Central memory CD4-positive, alpha-beta T cell (primary cell): ENCODE measurements at places on chromosomes 7 and 10.

GRCh38 chr7:2886900-2887299, 42.8 kb upstream of the GNA12 start:
- peak; percentile 40 for DNase-seq

DNA sequence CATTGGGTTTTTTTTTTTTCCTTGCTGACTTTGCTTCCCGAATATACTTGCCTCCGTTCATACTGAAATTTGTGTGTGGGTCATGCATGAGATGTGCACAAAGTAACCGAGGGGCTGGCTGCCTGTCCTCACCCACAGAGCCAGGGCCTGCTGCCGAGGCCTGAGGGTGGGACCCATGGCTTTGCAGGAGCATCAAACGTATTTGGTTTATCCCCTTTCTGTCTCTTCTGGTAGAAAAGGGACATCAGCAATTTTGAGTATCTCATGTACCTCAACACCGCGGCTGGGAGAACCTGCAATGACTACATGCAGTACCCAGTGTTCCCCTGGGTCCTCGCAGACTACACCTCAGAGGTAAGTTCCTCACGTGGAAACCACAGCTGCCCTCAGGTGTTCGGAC, 3.5 kb upstream of the LRRC18 start:
- DNase-seq, result no peak

- DNase-seq, result no peak
Observed at GRCh38 chr7:18293759-18294158, 201.8 kb upstream of the HDAC9 start.

- DNase-seq, result no peak
Observed at GRCh38 chr10:91598211-91598977, 34.5 kb downstream of the PPP1R3C start.

DNA sequence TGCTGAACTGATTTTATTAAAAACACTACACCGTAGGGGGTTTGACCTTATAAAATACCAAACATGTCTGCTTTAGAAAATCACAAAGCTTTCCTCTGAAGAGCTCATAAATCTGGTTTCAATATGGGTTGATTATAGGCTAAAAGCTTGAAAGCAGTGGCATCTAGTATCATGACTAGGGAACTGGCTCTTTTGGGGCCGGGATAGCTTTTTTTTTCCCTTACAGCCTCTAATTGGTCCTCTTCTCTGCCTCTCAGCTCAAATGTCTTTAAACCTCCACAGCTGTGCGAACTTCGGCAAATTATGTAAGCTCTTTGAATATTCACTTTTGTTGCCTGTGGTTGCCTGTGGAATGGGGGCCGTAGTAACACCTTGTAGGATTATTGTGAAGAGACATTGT, 8.4 kb downstream of the BAMBI start:
- DNase-seq, result no peak

DNA sequence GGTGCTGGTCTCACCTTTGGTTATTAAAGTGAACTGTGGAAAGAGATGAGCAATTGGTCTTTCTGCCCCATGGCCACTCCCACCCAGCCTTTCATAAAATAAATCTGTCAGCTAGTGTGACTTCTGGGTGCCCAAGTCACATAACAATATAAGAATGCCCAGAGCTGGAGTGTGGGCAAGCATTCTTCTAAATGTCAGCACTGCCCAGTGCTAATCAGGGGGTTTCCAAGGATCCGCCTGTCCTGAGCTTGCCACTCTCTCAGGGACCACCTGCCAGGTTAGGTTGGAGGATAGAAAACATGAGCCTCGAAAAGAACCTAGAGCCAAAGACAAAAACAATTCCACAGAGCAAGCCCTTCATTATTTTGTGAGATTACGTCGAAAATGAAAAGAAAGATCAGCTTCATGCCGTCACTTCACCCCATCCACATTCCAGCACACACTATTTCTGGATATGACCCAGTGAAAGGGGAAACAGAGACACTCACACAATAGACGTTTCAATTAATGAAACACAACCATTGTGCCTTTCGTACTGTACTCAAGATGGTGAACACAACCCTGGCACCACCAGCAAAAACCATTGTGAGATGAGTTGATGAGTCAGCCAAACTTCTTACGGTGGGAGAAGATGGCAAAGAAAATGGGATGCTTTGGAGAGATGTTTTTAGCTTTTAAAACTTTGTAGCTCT, 30.8 kb downstream of the SCRN1 start:
- DNase-seq, result no peak

DNA sequence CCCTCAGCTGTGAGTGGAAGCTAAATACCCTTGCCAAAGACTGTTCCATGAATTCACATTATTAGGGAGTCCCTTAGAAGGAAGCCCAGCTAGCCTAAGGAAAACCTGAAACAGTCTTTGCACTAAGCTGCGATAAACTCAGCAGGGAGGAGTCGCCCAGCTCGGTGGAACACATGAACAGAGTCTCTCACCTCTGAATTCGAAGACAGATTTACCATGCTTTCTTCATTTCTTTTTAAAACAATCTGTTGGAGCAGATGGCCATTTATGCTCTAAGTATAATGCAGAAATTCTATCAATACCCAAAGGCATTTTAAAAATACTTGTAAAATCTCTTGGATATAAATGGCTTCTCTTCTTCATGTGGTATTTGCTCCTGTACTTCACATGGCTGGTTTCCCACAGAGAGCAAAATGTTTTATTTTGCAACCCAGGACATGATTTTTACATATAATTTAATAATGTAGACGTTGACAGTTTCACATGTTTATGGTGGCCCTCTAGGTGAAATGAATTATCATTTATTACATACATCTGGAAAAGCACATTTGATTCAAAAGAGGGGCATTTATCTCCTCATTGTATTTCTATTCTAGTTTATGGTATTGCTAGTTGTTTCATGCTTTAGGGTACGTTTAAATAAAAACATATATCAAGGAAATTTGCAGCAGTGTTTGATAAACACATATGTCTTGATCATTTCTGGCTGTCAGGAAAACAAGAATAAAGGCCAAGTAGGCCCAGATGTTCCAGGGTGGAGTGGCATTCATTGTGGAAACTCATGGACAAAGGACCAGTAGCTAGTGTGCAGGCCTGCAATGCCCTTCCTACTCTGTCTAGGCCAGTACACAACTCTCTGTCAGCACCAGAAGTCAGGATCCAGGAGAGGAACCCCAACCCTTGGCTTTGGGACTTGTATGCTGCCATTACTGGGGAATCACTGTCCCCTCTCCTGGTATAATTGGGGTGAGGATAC, 52.2 kb downstream of the LRGUK start:
- no peak for DNase-seq

- peak; percentile 17 for DNase-seq
Observed at GRCh38 chr10:113094114-113094486, 144.1 kb downstream of the TCF7L2 start.

DNA sequence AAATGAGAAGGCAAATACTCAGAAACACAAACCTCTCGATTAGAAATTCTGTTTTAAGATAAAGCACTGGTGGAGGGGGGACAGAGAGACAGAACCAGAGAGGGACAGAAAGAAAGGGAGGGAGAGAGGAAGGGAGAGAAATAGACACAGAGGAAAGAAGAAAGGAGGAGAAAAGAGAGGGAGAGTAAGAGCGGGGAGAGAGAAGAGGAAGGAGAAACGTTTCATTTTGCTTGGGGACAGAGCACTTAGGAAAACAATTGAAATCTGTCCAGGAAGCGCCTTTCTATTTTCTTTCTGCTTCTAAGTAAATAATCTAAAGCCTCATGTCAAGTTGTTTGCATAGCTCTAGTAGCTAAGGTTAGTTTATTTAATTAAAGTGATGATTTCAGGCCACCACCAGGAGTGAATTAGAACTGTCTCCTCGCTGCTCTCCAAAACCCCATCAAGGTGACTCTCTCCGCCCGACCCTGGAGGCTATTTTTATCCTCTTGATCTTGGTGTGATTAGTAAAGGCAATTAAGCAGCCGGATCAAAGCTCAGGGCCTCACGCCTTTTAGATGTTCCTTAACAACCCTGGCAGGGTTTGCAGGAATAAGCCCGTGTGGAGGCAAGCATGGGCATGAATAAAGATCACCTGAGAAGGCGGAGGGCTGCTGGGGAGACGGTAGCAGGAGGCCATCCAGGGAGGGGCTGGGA, 73.4 kb upstream of the INSIG1 start:
- no peak for DNase-seq

GRCh38 chr10:99536338-99537085, 3.8 kb downstream of the NKX2-3 start:
- no peak for DNase-seq

- DNase-seq, result no peak
Observed at GRCh38 chr10:64275774-64276173, 754.6 kb downstream of the REEP3 start.

GRCh38 chr7:81725003-81725811, 44.6 kb downstream of the HGF start:
- no peak for DNase-seq

DNA sequence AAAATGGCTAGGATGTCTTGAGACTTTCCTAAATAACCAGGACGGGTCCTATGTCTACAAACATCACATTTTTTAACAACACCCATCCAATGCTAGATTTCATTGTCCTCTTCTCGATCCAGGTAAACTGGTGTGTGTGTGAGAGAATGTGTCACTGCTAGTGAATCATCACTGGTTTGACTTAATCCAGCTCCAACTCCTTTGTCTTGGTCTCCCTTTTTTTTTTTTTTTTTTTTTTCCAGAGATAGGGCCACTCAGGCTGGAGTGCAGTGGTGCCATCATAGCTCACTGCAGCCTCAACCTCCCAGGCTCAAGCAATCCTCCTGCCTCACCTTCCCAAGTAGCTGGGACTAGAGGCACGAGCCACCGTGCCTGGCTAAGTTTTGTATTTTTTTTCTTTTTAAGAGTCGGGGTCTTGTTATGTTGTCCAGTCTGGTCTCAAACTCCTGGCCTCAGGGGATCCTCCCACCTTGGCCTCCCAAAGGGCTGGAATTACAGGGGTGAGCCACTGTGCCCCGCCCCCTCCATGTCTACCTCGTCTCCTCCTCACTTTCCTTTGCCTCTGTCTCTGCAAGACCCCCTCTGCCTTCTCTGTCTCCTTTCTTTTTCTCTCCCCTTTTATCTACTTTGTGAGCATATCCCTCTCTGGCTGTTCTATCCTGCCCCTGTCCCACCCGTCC, 2.2 kb upstream of the UFSP1 start:
- no peak for DNase-seq

DNA sequence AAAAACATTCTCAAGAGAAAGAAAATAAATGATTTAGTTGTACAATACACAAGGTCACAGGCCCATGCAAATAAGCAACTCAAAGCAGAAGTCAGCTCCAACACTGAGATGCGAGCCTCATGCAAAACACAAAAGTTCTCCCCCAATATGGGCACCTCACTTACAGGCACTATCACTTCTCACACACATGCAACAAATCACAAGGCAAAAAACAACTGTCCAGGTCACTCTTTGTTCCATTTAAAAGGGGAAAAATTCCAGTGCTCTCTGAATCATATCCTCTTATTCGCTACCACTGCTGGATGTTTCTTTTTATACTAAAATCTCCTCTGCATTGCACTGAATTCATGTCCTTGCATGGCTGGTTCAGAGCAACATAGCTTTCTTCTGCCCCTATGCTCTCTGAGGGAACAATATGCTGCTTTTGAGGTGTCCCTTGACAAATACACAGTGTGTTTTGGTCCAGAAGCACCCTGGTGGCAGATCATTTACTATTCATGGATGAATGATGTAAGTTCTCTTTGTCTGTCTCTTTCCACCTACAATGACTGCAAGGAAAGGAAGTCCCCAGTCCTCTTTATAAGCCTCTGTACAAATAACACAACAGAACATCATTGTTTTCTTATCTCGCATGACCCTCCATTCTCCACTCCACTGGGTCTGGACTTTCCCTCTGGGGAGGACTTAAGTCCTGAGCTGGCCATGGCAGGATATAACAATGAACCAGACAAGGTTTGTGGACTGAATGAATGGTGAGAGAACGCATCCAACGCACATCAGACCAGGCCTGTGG, 85.4 kb upstream of the GSDME start:
- no peak for DNase-seq
